ENCODE measurements at places on chromosomes 11 and 22.

DNA sequence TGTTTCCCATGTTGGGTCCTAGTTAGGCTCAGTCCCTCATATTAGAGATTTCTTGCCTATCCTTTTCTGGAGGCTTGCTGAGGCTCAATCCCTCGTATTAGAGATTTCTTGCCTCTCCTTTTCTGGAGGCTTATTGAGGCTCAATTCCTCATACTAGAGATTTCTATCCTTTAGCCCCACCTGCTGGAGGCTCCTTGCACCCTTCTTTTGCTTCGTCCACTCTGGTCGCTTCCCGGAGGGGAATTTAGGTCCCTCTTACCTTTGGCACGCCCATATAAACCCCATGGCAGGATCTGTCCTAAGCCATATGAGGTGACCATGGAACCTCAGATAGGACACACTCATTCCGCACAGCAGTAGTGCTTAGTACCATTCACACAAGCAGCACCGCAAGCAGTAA is 15.9 kb downstream of the CYP2D6 start:
- DNase-seq, result no peak

DNA sequence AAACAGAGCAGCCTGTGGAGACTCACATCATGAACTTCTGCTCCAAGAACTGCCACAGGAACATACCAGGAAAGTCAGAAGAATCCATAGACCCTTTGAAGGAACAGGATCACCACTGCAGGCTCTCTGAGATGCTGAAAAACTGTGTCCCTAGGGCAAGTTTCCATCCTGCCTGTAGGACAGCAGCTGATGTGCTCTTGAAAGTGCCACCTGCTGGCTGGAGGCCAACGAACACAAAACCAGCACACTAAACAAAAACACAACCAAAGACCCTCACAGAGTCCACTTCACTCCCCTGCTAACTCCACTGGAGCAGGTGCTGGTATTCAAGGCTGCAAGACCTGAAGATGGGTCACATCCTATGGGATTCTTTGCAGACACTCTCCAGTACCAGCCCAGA is 12.0 kb upstream of the NXPE1 start:
- no peak for DNase-seq

GRCh38 chr11:128026596-128026995 is 560.8 kb downstream of the ETS1 start:
- no peak for DNase-seq

DNA sequence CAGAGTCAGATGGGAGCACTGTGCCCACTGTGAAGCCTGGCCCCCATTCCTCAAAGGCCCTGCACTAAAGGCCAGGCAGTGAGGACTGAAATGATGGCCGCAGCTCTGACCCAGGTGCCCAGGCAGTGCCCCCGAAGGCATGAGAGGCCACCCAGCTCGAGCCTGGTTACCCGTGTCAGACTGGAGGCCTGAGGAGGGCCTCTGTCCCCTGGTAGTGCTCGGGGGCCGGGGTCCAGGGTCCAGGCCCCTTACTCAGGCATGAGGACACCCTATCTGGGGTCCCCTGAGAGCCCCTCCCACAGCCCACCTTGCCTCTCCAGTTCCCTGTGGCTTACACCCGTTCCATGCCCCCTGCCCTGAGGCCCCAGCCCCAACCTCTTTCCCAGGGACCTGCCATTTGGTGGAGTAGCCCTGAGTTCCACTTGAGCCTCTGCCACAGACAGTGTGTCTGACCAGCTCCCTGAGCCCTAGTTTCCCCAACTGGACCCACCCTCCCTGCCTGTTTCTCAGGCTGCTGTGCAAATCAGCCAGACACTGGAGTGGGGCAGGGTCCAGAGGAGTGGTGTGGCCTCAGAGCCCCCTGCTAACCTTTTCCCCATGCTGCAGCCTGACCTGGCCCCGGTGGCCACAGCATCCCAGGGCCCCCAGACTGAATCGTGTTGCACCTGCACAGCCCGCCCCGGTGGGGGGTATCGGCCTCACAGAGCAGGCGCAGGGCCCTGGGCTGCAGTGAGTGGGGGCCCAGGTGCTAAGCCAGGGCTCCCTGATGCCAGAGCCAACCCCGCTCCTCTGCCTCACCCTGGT is 10.8 kb upstream of the ANKRD13D start:
- no peak for DNase-seq

DNA sequence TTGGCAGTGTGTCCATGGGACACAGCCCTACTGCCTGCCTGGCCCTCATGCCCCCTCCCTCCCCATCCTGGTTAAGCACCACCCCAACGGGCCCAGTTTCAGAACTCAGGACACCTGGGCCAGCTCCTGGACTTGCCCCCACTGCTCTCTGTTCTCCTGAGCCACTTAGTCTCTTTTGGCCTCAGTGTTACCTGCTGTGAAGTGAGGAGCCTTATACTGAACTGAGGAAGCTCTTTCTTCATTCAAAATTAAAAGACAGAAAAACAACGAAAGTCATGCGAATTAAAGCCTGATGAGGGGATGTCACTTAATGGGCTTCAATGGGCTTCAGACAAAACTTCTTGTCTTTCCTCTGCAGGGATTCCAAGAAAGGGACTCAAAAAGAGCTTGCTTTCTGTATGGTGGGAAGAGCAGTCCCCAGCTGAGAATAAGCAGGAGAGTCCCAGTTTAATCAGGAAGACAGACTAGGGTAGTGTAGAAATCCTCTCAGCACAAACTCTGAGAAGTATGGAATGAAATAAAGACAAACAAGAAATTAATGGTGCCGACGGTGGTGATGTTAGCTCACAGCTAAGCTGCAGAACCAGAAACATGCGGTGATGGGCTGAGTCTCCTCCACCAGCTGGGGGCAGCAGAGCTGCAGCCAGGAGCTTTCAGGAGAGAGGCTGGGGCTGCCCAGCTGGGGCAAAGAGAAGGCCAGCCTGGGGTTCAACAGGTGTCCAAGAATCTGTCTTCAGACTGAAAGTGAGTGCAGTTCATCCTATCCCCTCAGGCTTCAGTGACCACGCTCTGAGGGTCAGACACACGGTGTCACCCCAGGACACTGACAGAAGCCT is 101.0 kb downstream of the GGTLC2 start:
- DNase-seq, result peak; percentile 52

- DNase-seq, result peak; percentile 66
Measured at GRCh38 chr11:6606471-6607189, 3.1 kb downstream of the ILK start.

- no peak for DNase-seq
Measured at GRCh38 chr22:48276994-48277867, 1514.8 kb downstream of the TBC1D22A start.

DNA sequence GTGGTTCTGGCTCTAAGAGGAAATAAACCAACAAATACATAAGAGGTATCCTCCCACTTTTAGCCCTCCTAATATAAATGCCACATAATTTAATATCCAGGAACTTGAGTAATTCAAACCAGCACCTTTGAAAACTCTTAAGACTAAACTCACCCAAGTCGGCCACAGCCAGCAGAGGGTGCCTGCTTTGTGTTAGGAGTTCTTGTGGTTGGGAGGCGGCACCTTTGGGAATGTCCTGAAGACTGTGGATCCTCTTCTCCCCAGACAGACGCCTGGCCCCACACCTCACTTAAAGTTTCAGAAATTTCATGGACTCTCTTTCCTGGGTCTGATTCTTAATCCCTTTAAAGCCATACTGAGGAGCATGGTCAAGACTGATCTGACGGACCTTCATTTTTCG is 169.0 kb downstream of the TBC1D22A start:
- no peak for DNase-seq

DNA sequence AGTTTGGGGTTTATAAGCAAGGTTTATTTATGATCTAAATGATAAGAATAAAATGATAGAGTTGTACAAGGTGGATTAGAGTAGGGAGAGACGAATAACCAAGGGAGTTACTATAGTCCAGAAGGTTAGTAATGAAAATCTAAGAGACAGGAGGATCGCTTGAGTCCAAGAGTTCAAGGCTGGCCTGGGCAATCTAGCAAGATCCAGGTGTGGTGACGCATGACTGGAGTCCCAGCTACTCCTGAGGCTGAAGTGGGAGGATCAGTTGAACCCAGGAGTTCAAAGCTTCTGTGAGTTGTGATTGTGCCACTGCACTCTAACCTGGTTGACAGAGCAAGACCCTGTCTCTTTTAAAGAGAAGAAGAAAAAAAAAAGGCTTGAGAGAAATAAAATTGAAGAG is 12.3 kb downstream of the HMGXB4 start:
- no peak for DNase-seq

DNA sequence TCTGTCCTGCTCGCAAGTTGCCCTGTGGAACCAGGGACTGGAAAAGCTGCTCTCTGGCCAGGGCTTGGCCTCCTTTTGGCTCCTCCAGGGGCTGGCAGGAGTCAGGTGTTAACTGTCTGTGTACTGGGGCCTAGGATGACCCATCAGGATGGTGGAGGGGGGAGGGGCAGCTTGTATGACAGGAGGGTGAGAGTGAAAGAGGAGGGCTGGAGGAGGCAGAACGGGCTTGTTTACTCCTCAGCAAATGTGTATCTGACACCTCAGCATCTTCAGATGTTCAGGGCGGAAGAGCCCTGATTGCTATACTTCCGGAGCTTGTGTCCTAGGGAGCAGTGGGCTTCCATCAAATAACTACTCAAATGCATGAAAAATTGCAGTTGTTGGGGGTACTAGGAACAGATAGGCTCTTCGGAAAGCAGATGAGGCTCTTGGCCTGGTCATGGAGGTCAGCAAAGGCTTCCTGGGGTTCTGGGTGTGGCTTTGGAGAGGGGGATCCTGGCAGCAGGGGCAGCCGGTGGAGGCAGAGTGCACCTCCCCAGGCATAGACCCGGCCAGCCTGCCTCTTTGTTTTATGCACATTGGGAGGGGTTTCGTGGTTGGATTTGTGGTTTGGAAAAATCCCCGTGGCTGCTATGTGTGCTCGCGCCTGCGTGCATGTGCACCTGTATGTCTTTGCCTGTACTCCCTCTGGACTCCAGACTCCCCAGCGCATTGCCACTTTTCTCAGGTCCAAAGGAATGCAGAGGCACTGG is 31.2 kb downstream of the CD82 start:
- DNase-seq, result no peak

GRCh38 chr11:70048279-70049024 is 29.7 kb upstream of the ANO1 start:
- peak; percentile 39 for DNase-seq

GRCh38 chr11:64843686-64844329 is 645 bp downstream of the CDC42BPG start:
- DNase-seq, result no peak

- DNase-seq, result no peak
Measured at GRCh38 chr11:93756748-93757147, 15.3 kb downstream of the C11orf54 start.

DNA sequence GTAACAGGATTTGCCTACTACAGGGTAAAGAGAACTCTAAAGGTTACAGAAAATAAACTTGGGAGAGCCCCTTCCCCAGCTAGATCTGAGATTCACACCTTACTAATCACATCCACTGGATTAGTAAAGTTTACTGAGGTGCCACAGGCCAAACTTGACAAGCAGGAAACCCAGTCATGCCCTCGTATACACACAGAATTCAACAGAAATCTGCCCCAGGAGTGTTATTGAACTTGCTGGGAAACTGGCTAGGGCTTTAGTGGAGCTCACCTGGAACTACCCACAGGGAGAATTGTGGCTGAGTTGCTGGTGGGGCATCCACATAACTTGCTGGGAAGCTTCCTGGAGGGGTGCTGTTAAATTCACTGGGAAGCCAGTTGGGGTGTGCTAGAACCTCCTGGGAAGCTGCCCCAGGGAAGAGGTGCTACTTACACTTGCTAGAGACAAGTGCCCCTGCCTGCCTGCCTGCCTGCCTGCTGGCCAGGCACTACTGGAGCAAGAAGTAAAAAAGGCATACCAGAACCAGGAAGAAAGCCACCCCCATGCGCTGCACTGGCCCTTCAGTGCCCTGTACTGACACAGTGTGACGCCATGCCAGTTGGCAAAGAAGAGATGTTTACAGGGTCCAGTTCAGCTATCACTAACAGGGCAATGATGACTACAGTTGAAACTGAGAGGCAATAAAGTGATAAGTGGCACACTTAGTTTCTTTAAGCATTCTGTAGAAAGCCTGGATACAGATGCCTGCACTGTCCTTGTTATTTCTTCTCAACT is 106.5 kb downstream of the ALX4 start:
- no peak for DNase-seq

DNA sequence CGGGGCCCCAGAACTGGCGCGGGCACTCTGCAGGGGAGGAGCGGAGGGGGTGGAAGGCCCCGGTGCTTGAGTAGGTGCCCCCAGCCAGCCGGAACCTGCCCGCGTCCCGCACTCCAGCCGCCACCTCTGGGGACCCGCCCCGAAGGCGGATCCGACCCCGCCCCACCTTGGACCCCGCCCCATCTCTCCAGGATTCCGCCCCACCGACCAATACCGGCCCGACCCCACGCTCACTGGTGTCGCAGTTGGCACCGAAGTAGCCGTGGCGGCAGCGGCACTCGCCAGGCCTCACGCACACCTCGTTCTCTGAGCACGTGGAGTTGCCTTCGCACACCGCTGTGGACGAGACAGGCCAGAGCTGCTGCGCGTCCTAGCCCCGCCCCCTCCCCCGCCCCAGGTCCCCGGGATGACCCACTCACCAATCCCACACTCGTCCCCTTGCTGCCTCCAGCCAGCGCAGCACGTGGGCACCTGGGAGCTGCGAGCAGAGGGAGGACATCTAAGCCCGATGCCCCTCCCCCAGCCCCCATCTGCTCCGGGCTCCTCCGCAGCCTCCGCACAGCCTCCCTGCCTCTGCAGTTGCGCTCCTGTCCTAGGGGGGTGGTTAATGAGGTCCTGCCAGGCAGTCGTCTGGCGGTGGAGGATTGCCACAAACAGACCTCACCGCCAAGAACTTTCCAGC is 6.0 kb downstream of the SCARF2 start:
- DNase-seq, result no peak

DNA sequence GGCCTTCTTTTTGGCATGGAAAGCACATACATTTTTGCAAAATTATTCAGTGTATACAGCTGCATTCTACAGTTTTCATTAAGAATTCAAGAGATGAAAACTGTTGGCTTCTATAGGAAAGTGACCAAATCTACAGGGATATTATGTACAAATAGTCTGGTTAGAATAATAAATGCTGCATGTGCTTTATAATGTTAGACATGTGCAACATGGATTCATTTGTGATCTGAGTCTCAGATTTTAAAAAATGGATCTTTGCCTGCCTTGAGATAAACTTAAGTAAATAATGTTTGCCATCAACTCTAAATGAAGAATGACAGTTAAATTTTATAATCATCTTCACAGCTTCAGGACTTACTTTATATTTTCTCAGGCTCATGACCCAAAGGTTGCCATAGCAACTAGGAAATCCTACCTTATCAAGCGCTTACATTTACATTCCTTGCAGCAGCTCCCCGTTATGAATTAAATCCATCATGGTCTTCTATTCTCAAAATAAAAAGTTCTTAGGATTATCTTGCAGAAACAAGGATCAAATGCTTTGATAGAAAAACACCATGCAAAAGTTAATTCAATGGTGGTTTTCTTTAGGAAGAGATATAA is 200.2 kb downstream of the CADM1 start:
- no peak for DNase-seq
